Activated CD4-positive, alpha-beta T cell treated with anti-CD3 and anti-CD28 coated beads, Interleukin-2, amount 10 ng/mL, durations not matched to agents 24 days and 14 days (primary cell): ENCODE measurements at places on chromosomes 5 and 9. TPM values are rescaled to one million over a fixed set of nuclear protein-coding genes. Genes with fewer than 3 reads are reported as not detected.

Gene ASS1
- total RNA-seq = 3.2 and 4.5 TPM in 2 replicates

Gene QRFP
- not detected in 2 replicates for total RNA-seq

Gene CLIC3
- not detected in 2 replicates for total RNA-seq

Gene MARCOL
- not detected in 2 replicates for total RNA-seq

Gene FOXD4L3
- total RNA-seq = not detected in 2 replicates

Gene PCDHA9
- total RNA-seq = not detected in 2 replicates

Gene MRPL36
- 107 and 108 TPM in 2 replicates for total RNA-seq

Gene WNK2
- total RNA-seq = 2.7 and 4.0 TPM in 2 replicates

Gene PIP5K1B
- 56.6 and 58.8 TPM in 2 replicates for total RNA-seq

Gene SMIM33
- total RNA-seq = 0.37 and 0.38 TPM in 2 replicates

Gene GNPDA1
- total RNA-seq = 108 and 114 TPM in 2 replicates
